ENCODE measurements at places on chromosomes 7 and 10.
A peak's percentile ranks its signal among the peaks of the same experiment; 100 is the strongest.

- DNase-seq: no peak
Measured at GRCh38 chr10:12490963-12491362, 141.6 kb downstream of the CAMK1D start.

DNA sequence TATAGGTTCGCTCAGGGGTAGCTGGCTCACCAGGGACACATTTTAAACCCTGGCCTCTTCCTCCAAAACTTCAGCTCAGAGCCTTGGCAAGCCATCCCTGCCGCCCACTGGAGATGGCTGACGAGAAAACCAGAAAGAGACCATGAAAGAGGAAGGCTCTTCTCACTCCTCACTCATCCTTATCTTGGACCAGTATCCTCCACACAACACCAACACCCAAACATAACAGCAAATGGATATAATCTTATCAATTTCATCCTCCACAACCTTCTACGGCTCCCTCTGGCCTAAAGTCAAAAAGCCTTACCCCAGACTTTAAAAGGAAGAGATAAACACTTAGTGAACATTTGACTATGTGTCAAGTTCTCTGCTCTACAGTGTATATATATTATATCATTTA is 26.9 kb downstream of the DLG5 start:
- DNase-seq: no peak

GRCh38 chr10:78028438-78029268 is 662 bp downstream of the POLR3A start:
- no peak for DNase-seq

DNA sequence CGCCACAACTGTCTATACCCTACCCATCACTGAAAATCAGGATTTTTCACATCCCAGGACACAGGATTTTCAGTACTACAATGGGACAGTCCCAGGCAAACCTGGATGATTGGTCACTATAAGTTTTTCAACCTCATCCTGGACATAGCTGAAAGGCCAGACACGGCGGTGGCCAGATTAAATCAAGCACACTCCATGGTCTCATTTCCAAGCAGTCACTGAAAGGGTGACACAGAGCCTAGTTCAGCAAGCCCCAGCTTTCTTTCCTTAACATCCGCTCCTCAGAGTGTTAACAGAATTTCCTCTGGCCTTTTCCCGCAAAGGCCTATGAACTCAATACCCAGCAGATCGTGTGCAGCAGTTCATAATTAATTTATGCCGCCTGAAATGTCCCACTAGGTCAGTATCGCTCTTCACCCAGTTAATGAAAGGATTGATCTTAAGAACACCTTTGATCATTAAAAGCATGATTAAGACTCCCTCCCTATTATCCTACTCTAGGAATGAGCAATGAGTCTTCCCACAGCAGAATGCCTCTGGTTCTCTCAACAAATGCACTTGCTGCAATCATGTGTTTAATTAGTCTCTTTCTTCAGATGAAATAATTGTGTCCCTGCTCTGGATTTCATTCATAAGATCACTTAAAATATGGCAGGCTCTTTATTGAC is 104.0 kb upstream of the NANOS1 start:
- no peak for DNase-seq

DNA sequence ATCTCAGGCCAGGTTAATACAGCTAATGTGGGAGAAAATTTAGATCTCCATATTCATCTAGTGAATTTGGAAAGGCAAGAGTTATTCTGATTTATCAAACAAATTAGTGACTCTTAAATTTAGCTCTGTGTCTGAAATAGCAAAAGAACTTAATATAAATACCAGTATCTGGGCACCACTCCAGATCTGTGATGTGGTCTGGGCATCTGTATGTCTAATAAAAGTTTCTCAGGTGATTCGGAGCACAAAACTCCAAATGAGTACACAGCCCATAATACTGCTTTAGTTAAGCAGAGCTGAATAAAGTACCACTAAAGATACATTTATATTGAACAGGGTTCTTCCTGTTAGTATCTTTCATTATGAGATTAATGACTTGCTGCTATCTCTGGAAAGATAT is 261.4 kb downstream of the BAMBI start:
- DNase-seq: no peak

DNA sequence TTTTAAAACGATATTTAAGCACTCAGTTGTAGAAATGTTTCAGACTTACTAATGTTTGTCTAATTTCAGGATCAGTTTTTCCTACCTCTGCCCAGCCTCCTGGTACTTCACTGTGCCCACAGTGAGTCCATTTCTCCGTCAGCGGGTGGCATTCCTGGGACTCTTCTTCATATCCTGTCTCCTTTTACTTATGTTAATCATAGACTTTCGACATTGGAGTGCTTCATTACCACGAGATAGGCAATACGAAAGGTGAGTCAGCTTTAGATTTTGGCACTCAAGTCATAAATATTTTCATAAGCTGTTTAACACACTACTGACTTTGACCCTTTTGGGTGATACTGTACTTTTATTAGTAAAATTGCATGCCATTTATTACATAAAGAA is 2.1 kb downstream of the ENTPD7 start:
- DNase-seq: no peak

GRCh38 chr10:8800426-8800825 is 745.9 kb downstream of the GATA3 start:
- DNase-seq: no peak

GRCh38 chr10:75703191-75703854 is 271.9 kb downstream of the LRMDA start:
- no peak for DNase-seq

DNA sequence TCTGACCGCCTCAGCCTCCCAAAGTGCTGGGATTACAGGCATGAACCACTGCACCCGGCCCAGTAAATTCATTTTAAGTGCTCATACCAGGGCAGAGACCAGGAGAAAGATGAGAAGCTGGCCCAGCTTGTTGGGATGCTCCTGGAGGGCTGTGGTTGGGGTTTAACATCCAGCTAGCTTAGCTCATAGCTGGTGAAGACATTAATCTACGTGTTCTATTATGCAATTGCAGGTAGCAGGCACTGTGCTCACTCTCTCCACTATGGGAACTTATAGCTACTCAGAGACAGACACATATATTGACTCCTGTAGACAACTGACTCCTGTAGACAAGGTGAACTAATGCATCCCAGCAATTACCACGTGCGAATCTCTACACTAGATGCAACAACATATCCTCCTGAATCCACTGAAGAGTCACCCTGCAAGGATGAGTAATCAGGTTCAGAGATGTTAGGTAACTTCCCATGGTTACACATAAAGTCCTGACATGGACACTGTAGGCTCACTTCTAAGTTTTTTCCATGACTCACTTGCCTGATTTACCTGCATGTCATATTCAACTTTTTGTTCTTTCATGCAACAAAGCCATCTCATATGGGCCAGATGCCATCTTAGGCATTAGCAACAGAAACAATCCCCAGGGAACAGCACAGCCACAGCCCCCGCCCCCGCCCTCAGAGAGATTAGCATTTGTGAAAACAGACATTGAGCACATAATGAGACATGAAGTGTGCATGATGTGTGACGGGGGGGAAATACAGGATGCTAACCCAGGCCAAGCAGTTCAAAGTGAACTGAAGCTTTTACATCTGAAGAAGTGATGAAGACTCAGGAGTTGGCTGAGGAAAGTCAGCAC is 37.2 kb downstream of the ERLIN1 start:
- DNase-seq: no peak

DNA sequence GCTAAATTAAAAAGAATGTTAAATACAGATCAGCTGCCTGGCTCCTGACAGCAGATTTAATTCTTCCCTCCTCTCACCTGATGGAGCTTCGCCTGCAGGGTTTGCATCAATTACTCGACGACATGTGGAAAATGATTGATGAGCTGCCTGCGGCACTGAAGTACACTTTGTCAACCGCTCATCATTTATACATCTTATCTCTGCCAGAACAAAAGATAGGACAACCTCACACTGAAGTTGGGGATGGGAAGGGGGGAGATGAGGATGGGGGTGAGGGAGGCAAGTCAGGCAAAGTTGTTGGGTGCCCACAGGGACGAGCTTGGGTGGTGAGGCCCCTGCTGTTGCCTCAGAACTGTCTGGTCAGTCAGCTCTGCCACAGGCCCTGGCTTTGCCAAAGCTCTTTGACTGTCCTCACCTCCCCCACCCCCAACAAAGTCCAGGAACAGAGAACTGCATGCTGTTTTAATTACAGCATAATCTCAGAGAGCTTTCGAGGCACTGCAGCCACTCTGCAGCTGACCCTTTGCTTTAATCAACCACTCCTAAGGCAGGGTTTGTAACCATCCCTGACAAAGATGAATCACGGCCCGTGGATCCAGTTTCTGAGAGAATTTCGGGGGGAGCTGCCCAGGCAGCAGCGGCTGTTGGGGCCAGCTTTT is 702.3 kb downstream of the LRMDA start:
- DNase-seq: no peak

- no peak for DNase-seq
Measured at GRCh38 chr10:73088304-73088703, 8.4 kb downstream of the P4HA1 start.

GRCh38 chr7:100122568-100122967 is 3.1 kb downstream of the CNPY4 start:
- DNase-seq: no peak

GRCh38 chr7:149720372-149721083 is 52.9 kb downstream of the ZNF467 start:
- DNase-seq: no peak

DNA sequence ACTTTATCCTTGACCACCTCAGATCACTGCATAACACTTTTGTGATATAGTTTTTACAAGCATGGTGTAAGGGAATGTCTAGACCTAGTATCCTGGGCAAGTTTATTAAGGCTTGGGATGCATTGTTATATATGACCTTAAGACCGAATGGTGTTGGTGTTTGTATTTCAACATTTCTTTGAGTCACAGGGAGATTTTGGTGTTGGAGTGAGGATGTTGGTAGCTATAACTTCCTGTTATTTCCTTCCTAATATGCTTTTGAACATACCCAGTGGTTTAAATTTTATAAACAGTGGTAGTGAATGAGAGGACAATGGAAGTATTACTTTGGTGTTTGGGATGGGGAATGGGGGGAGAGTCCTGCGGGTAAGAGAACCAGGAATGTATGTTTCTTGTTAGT is 2.6 kb downstream of the EXOC4 start:
- DNase-seq: no peak

- DNase-seq: no peak
Measured at GRCh38 chr10:103096130-103096529, 96.9 kb downstream of the NT5C2 start.

GRCh38 chr7:100799037-100799896 is 28.1 kb downstream of the EPHB4 start:
- DNase-seq: peak; percentile 18

GRCh38 chr7:45292481-45292880 is 134.9 kb downstream of the RAMP3 start:
- peak; percentile 81 for DNase-seq

DNA sequence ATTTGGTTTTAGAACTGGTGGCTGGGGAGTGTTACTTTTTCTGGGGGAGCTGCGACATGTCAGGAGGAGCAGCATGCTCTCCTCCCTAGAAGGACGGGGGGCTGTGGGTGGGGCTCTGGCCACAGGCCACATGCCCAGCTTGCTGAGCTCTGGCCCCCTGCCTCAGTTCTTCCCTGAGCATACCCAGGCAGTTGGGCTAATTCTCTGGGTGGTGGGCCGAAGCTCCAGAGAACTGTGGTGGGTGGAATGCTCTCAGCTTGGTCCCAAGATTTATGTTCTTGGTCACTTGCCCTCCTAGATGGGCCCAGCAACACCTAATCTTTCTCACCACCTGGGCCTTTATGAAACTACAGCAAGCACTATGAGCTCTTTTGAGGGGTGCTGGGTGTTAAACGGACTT is 5.1 kb upstream of the ZNF775 start:
- no peak for DNase-seq

GRCh38 chr10:117441812-117442443 is 66.7 kb upstream of the PDZD8 start:
- DNase-seq: no peak

DNA sequence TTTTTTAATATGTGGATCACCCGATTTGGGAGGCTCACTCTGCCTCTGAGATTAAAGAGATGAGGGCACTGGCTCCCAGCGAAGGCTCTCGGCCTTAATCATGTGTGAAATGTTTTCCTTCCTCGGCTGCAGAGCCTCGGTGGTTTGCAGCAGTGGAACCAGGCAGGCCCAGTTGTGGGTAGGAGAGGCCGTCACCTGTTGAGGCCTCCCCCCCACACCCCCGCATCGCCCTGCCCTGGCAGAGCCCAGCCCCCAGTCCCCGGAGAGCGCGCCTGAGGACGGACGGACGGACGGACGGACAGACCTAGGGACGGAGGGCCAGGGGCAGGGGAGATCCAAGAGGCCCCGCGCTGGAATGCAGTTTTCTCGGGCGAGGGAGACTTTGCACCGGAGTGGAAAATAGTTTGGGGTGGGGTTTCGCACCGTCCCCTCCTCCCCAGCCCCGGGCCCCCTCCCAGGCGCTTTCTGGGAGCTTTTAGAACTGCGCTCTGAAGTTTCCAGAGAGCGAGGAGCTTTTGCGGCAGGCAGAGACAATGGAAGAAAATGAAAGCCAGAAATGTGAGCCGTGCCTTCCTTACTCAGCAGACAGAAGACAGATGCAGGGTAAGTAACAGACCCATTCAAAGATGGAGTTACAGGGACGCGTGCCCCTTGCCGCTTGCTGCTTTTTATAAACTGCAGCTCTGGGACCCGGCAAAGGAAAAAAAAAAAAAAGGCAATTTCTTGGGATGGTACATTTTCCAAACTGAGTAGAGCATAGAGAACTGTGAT is at the start of gene KIAA1217:
Gene KIAA1217, plus strand, starts transcription at position 478 of the 771 bp plus-strand sequence. Its CDS starts 56 bp downstream, at position 534.
- DNase-seq: peak; percentile 17

- DNase-seq: no peak
Measured at GRCh38 chr7:101795461-101795860, 22.0 kb upstream of the CUX1 start.

DNA sequence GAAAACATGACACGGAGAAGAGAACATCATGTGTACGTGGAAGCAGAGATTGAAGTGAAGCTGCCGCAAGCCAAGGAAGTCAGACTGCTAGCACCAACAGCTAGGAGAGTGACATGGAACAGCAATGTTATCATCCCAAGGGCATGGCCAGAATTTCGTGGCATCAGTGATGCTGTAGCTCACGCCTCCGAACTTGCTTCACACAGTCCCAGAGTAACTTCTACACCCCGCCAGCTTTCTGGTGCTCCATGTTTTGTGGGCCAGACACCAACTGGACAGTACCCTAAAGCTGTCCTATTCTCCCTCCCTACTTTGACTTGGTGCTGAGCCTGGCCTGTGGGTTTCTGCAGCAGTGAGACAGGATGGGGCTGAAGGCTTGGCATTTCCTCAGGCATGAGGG is 33.0 kb upstream of the EMX2 start:
- DNase-seq: no peak

- DNase-seq: peak; percentile 81
Measured at GRCh38 chr7:95476904-95477594, 8.7 kb upstream of the ASB4 start.

- no peak for DNase-seq
Measured at GRCh38 chr10:55203319-55203718, 402.3 kb upstream of the PCDH15 start.

Data from DMS79 treated with DMSO at 0.1 percent for 48 hours (cell line).